Activated CD4-positive, alpha-beta T cell treated with anti-CD3 and anti-CD28 coated beads for 1 hour (primary cell): ENCODE measurements at places on chromosomes 12 and 14.

DNA sequence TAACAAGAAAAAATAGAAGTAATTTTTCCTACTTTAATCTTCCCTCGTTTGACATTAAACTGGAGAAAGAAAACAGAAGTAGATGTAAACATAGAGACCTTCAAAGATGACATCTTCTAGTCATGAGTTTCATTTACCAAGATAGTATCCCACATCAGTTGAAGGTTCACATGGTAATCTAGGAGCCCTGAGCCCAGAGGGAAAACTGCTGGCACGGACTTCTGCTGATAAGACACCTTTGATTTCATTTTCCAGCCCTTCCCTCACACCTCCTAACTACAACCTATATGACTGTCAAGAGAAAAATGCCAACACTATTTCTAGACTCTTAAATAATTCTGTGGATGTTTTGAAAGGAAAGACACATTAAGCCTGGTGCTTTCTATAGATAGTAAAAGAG is 46.0 kb upstream of the CCDC175 start:
- DNase-seq, result no peak

DNA sequence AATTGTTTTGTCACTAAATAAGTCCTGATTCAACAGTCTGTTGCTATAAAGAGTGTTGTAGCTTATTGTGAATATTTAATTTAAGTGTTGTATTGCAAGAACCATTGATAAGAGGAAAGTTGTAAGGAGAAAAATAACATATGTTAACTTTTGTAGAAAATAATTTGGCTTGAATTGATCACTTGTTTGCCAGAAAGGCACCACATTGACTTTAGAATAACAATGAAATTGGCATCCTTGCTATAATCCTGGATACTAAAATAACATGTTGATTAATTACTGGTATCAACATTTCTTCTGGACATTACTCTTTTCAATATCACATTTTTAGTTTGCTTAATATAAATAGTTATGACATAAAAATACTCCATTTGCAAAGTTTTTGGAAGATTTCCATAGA is 159.0 kb downstream of the MGAT4C start:
- DNase-seq, result no peak

GRCh38 chr12:27682534-27682933 is 13.7 kb upstream of the REP15 start:
- DNase-seq, result no peak

DNA sequence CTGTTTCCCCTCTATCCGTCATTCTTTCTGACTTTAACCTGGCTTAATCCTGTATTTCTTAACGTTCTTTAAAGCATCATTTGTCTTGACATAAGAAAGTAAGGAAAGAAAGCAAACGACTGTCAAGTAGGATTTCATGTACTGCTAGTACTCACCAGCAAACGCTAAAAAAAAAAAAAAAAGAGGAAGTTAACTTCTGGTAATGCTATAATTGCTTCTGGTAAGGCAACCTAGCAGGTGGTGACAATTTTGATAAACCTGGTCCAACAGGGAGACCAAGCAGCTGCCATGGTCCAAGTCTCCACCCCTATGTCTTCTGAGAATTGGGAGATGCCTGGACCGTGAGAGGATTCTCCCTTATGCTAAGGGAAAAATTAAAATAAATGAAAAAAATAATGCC is 306.6 kb downstream of the DAD1 start:
- DNase-seq, result no peak

- no peak for DNase-seq
Measured at GRCh38 chr12:22234561-22234960, 99.9 kb downstream of the ST8SIA1 start.

- DNase-seq, result no peak
Measured at GRCh38 chr12:122366685-122367475, 55.6 kb downstream of the CLIP1 start.

GRCh38 chr12:14896521-14897169 is 11.0 kb upstream of the MGP start:
- DNase-seq, result no peak

- DNase-seq, result no peak
Measured at GRCh38 chr12:11836282-11837151, 187.0 kb downstream of the ETV6 start.

- DNase-seq, result no peak
Measured at GRCh38 chr12:84375449-84376170, 537.0 kb downstream of the SLC6A15 start.

- DNase-seq, result no peak
Measured at GRCh38 chr14:27623782-27624181, 1025.9 kb upstream of the NOVA1 start.

DNA sequence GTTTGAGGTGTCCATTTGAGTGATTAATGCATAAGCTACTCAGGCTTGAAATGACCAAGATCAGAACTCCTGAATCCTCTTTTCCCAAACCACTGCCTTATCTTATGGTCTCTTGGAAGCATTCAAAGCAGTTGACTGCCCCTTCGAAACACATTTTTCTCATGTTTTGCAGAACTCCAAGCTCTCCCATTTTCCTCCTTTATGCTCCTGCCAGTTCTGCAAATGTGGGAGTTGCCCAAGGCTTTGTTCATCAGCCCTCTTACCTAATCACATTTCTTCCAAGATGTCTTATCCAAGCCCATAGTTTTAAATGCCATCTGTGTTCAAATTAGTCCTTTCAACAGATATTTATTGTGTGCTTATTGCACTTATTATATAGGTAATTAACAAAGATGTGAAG is 1.8 kb upstream of the DNAAF2 start:
- DNase-seq, result no peak

- DNase-seq, result peak; percentile 29
Measured at GRCh38 chr14:69460093-69460701, 24.3 kb upstream of the PLEKHD1 start.

- no peak for DNase-seq
Measured at GRCh38 chr12:4108803-4109345, 164.7 kb upstream of the CCND2 start.

DNA sequence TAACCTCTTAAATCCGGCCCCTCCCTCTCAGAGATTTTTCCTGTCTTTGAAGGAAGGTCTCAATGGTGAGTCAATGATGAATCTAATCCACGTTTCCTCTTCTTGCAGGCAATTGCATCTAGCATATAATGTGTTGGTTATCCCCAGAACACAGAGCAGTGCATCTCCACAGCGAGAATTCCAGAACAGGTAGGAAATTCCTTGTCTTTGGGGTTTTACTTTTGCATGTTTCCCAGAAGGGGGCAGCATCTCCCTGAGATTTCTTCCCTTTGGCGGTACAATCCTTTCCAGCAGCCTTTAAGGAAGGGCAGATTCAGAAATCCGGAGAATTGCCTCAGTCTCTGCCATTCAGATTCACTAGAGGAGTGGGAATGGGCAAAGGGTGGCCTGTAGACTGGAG is 128.0 kb downstream of the KCNA5 start:
- no peak for DNase-seq

- DNase-seq, result no peak
Measured at GRCh38 chr12:46916796-46917419, 91.1 kb upstream of the SLC38A4 start.

GRCh38 chr12:94593822-94594442 is 56.4 kb downstream of the TMCC3 start:
- DNase-seq, result no peak

- no peak for DNase-seq
Measured at GRCh38 chr12:69389831-69390230, 30.3 kb downstream of the YEATS4 start.

DNA sequence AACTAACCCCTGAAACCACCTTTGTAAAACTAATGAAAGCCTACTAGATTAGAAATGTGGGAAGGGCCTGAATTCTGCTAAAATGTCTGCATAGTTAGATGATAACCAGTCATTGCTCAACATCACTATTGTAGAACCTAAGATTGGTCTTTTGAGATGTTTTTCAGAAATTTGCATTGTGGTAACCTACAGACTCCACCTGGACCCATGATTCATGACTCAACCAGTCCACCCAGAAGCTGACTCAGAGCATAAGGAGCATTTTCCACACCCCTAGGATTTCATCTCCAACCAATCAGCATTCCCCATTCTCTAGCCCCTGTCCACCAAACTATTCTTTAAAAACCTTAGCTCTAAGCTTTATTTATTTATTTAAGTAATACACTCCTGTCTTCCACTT is 30.4 kb upstream of the CHGA start:
- DNase-seq, result no peak

GRCh38 chr12:4265280-4265679 is 8.3 kb upstream of the CCND2 start:
- DNase-seq, result no peak

GRCh38 chr14:36805131-36805559 is 143.5 kb downstream of the PAX9 start:
- DNase-seq, result no peak

DNA sequence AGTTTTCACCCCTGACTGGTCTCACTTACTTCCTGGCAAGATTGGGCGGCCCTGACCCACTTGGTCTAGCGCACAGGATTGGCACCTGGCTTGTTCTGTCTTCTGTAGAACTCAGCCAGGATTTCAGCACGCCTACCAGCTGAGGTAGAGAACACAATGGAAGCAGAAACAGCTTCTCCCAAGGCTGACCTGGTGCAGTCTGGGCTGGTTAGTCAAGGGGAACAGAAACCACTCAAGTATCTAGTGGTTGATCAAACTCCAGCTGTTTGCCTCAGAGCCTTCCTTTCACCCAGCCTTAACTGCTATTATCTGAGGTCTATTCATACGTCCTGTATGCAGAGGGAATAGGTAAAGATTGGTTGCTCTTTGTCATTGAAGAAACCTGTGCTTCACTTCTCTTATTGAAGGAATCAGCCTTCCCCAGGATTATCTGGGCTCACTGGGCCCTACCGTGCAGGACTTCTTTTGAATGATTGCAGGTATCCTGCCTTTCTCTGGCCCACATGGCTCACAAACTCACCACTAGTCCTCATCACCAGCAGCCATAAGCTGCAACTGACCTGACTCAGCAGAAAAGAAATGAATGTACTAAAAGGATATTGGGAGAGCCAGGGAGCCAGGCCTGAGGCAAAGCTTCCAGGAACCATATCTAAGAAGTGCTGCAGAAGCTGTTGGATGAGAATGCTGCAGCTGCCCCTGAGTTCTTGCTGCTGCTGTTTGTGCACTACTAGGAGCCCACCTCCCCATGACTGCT is 2.5 kb upstream of the PLEKHD1 start:
- DNase-seq, result no peak

- no peak for DNase-seq
Measured at GRCh38 chr14:95046711-95047681, 110.3 kb downstream of the DICER1 start.

DNA sequence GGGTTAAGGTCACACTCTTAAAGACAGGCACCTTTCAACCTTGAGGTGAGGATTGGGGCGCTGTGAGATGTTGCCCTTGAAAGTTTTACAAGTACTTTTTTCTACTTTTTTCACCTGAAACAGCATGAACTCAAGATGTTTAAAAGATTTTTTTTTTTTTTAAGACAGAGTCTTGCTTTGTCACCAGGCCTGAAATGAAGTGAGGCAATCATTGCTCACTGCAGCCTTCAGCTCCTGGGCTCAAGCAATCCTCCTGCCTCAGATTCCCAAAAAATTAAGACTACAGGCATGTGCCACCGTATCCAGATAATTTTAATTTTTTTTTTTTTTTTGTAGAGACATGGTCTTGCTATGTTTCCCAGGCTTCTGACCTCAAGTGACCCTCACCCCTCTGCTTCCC is 243.9 kb downstream of the DIO2 start:
- DNase-seq, result no peak

DNA sequence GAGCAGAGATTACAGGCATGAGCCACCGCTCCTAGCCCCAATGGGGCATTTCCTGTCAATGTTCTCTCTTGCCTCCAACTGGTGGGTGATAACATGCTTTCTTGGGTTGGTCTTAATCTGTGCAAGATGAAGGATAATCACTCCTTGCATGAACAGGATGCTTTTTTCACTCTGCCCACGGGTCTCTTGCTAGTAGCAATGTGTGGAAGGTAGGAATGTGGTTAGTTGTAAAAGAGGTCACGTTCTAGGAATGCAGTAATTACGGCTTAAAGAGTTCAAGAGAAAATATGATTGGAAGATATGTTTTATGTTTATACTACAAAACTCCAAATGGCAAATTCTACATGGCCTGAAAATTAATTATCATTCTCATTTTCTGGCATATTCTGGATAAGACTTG is 10.5 kb downstream of the RNASE10 start:
- no peak for DNase-seq

DNA sequence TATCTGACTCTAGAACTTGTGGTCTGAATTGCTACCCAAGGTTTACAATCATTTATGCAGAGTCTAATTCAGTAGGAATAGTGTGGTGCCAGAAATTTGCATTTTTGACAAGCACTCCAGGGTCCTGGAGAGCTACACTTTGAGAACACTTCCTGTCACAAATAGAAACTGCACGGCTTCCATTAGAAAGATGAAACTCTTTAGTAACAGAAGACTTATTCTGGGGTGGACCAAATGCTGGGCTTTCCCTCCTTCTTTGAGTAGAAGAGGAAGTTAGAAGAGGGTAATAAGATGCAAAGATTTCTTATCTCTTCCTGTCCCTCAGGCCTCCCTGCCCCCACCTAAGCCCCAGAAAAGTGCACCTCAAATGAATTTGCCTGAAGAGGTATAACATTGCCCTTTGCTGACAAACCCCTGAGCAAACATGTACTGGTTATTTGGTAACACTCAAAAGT is 28.4 kb downstream of the DGLUCY start:
- no peak for DNase-seq

- DNase-seq, result no peak
Measured at GRCh38 chr12:106582641-106583230, at the start of gene RFX4. RFX4 (plus strand) TSS chr12:106583004; CDS start chr12:106583321, 317 bp downstream.

DNA sequence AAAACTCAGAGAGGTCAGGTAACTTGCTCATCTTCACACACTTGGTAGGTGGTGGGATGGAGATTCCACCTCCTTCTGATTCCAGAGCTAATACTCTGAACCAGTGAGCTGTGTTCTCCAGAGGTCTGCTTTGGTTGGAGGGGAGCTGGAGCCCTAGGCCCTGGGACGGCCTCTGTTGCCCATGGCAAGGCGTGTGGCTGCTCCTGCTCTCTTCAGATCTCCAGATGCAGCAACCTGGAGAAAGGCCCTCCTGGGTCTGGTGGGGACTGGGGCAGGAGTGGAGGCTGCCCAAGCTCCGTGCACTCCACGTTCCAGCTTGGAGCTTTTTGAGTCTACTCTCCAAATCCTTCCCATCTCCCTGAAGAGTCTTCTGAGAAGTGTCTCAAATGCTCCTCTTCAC is 10.7 kb downstream of the CCND2 start:
- no peak for DNase-seq

- no peak for DNase-seq
Measured at GRCh38 chr14:105240811-105241576, 7.3 kb upstream of the BTBD6 start.

- DNase-seq, result no peak
Measured at GRCh38 chr14:81187832-81188522, 32.8 kb downstream of the GTF2A1 start.
